ENCODE measurements at places on chromosomes 7 and 10. TPM values are rescaled to one million over a fixed set of nuclear protein-coding genes. Genes with fewer than 3 reads are reported as not detected.

DNA sequence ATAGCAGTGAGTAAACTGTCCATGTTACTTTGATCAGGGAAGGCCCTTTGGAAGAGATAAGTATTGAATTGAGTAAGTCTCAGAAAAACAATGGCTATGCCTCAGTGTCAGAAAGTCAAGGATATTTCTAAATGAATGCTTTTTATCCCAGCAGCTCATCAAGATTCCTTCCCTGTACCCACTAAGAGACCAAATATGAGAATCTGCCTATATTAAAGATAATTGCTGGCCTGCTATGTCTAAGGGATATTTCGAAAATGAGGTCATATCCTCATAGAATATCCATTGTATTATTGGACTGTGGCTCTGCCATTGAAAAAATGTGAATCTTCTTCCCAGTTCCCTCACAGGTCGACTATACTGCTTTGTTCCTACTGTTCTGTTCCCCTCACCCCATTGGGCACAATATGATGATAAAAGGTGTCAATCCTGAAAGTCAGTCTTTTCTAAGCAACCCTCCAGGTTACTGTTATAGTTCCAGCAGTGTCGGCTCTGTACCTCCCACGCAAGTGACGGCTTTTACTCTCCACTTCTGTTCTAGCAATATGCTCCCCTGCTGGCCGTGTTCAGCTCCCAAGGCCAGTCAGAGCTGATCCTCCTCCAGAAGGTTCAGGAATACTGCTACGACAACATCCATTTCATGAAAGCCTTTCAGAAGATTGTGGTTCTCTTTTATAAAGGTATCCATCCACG lies 51.7 kb downstream of the BZW2 start:
- no peak for DNase-seq

- peak; percentile 90 for DNase-seq
These were observed 6.5 kb downstream of the VSIR start for GRCh38 chr10:71766717-71767419.

- no peak for DNase-seq
These were observed 9.0 kb upstream of the YAE1 start for GRCh38 chr7:39557222-39557621.

DNA sequence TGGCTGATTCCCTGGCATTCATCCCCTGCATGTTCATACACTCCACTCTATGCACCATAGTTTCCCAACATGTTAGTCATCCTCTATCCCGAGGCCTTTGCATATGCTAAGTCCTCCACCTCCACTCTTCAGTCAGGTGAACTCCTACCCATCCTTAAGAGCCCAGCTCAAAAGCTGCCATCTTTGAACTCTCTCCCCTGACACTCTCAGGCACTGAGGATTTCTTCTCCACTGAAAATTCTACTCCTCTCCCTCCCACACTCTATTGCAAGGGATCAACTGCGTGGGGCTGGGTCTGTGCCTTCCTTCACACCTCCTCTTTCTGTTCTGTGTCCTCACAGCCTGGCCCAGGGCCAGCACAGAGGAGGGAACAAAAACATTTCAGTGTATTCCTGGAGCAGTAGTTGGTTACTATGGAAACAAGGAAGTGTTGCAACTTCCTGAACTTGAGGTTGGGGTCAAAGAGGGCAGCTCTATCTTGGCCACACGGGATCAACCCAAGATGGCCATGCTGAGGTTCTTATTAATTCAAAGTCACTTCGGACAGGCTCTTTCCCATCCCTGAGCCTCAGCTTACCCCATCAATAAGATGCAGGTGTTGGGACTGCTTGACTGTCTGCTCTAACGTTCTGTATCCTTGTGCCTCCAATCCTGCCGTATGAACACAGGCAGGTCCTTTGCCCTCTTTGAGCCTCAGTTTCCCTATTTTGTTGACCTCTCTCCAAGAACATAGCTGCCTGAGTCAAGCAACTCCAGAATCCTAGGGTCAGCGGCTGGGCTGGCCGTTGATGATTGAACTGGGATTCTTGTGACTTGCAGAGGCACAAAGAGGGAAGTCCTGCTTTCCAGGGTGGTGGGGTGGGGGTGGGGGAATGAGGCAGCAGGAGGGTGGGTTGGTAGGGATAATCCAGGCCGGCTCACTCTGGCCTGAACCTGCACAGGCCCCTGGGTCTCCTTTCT lies 15.5 kb downstream of the ZMIZ1 start:
- peak; percentile 91 for DNase-seq

- DNase-seq, result no peak
These were observed 27.2 kb upstream of the BEND7 start for GRCh38 chr10:13555884-13556510.

- DNase-seq, result no peak
These were observed 55.8 kb downstream of the TMEM26 start for GRCh38 chr10:61397175-61397986.

GRCh38 chr7:90485734-90486316 lies 16.4 kb downstream of the PTTG1IP2 start:
- DNase-seq, result no peak

- no peak for DNase-seq
These were observed 131.7 kb downstream of the DNAJB6 start for GRCh38 chr7:157468221-157469111.

MRLN gene
- not detected for total RNA-seq

DNA sequence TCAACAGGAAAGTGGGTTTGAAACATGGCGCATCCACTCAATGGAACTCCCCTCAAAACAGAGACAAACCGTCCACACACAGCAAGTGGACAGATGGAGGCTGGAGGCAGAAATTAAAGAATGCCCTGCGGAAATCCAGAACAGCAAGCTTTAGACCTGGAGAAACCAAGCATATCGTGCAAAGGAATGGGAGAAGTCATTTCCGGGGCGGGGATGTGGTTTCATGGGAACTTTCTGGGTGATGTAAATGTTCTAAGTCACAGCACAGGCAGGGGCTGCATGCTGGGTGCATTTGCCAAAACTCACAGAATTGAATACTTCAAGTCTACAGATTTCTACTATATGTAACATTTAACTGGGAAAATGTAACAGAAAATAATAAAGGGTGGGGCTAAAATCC lies 213.0 kb downstream of the PTPRN2 start:
- DNase-seq, result no peak

DNA sequence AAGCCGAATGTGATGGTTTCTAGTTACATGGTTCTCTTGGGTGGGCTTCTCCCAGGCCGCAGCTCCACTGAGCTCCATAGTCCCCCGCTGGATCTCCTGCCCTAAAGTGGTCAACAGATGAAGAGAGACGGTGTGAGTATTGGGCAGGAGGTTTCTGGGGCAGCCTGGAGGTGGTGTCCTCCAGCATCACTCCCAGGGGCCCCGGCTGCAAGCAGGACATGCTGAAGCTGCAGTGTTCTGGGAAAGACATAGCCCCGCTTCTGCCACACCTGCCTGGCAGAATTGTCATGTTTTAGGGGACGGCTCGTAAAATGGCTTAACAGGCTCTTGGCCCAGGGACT lies 40.4 kb downstream of the CALML3 start:
- no peak for DNase-seq

- DNase-seq, result no peak
These were observed 570.2 kb downstream of the PTPRN2 start for GRCh38 chr7:158017111-158018097.

- DNase-seq, result no peak
These were observed 22.6 kb downstream of the PALS2 start for GRCh38 chr7:24595671-24596418.

DNA sequence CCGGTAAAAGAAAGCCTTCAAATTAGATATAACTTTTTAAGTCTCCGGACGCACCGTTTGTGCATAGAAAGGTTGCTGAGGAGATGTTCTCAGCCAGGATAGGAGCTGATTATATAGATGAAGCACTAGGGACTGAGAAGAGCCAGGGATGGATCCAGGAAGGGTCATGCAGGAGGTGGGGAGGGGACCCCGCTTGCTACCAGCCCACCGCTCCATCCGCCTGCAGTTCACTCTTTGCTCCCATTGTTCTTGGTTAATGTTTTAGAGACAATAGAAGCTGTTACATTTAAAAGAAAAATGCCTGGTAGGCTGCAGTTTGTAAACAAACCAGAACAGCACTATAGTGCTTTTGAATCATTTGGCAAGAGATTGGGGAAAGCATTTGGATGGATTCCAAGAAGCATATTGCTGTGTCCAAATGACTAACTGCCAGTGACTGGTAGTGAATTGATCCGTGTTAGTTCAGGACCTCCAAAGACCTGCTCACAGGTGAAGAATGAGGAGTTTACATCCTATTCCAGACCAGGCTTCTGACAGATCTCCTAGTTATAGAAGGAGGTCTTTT lies 175.9 kb upstream of the TAC1 start:
- DNase-seq, result no peak

- DNase-seq, result no peak
These were observed 79.6 kb downstream of the LRMDA start for GRCh38 chr10:75511011-75511410.

GBX1 gene
- not detected for total RNA-seq

- peak; percentile 50 for DNase-seq
These were observed 20.5 kb downstream of the YKT6 start for GRCh38 chr7:44221231-44221791.

- no peak for DNase-seq
These were observed 14.6 kb upstream of the USP6NL start for GRCh38 chr10:11626071-11626470.

- peak; percentile 68 for DNase-seq
These were observed 928 bp downstream of the COMTD1 start for GRCh38 chr10:75234683-75235374.

GRCh38 chr7:76381814-76382213 lies 23.0 kb upstream of the YWHAG start:
- no peak for DNase-seq

DNA sequence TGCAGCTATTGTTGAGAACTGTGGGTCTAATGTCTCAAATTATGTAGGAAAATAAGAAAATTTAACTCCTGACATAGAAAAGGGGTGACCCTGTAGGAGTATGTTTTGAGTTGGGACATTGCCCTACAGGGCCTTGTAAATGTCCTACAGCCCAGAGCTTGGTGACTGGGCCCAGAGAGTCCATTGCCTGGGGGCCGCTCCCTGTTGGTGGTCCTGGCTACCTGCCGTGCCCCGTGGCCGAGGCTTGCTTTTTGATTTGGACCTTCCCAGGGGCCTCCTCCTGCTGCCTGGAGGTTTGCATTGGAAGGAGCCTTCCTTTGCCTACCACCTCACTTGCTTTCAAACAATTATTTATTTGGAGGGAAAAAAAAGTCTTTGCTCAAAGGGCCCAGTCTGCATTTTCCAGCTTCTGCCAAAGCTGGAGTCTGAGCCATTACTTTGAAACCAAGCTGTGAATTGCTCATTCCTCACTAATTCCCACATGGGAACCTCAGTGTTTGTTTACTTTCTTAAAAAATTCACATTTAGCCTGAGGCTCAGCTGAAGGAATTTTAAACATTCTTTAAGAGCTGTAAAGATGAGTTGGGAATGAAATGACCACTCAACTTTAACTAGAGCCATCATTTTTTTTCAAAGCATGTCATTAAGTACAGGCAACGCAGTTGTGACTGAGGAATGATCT lies 355.0 kb downstream of the GLRX3 start:
- DNase-seq, result no peak

DNA sequence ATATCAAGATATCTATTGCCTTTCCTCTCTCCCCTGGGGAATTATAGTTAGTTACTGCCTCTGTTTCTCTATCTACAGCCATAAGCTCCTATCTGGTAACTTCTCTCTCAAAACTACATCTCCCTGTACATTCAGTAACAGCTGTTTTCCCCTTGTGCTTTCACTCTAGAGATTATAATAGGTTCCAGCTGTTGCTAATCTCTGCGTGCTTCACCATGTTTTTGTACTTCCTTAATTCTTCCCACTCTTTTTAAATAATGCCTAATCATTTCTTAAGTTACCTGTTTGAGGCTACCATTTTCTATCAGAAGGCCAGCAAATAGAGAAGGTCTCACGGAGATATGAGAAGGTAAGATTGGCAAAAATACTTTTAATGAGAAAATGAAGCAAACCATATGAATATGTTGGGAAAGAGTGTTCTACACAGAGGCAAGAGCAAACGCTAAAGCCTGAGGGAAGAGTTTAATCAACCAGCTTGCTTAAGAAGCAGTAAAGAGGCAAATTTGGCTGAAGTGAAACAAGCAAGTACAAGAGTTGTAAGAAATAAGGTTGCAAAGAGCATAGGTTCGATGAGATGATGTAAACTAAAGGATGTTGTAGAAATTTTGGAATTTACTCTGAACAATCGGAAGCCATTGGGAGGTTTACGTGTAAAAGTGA lies 101.9 kb upstream of the HGF start:
- no peak for DNase-seq

All from Calu3 (cell line).